ENCODE measurements at places on chromosomes 1 and 21.

DNA sequence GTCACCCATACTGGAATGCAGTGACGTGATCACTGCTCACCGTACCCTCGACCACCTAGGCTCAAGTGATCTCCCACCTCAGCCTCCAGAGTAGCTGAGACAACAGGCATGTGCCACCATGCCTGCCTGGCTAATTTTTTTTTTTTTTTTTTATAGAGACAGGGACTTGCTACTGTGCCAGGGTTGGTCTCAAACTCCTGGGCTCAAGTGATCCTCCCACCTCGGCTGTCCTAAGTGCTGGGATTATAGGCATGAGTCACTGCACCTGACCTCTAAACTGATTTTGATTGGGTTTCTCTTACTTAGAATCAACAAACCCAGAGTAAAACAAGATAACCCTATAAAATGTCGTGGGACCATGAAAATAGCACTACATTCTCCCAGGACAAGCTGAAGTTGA lies 112.0 kb downstream of the UBE2U start:
- DNase-seq, result no peak

DNA sequence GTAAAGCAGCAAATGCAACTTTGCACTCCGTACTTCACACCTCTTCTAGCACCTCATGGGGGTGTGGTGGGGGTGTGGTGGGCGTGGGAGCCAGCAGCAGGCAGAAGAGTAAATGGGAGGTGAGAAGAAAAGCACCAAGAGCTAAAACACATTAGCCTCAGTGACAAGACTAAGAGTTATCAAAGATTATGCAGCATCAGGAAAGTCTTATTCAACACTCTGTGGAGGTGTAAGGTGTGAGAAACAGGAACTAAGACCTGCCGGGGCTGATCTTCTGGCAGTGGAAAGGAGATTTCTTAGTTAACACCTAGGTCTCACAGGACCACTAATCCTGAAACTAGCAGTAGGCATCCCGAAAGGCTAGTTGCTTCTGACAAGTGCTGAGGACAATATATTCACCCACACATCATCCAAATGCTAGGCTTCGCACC lies 9.9 kb downstream of the TGFBR3 start:
- DNase-seq, result no peak

- no peak for DNase-seq
Observed at GRCh38 chr1:30930631-30931173, 22.1 kb upstream of the SDC3 start.

DNA sequence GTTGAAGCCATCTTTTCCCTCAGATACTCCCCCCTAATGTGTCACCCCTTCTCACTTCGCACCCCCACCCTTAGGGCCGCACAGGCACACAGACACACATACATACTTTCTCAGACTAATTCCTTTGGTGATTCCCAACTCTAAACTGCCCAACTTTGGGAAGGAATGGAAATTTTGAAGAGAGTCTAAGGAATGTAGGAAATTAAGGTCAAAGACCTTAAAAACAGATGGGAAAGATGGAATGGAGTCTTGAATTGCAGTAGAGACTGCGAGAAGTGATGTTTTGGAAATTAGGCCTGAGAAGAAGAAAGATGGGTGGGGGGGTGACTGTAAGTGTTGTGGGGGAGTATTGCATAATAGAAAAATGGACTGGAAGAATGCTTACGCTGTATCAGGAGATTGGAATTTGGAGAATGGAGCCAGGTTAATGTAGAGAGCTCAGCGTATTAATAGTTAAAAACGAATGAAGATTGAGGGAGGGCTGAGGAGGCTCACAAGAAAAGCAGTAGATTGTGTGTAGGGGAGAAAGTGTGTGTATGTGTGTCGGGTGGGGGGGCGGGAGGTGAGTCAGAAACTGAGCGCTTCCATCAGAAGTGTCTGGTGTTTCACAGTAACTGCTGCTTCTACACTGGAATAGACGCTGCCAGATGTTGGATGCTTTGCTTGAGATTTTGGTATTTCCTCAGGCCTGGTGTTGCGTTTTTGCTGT lies 1.7 kb downstream of the PIP5K1A start:
- DNase-seq, result no peak

DNA sequence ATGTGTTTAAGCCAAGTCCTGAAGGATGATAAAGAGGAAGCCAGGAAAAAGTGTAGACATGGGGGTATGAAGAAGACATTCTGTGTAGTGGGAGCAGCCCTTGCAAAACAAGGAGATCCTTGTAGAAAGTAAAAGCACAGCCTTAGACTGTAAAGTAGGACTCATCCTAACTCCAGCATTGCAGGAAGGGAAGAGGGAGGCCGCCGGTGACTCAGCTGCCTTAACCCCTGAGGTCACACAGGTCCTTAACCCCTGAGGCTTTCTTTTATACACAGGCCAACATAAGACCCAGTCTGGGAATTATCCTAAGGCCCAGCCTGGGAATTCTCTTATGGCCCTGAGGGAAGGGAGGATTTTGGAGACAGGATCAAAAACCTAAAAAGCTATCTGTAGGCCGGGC lies 18.0 kb downstream of the PGM1 start:
- no peak for DNase-seq

GRCh38 chr1:174884038-174884437 lies 115.7 kb upstream of the CACYBP start:
- DNase-seq, result no peak

- no peak for DNase-seq
Observed at GRCh38 chr1:206066479-206067171, 13.7 kb downstream of the RHEX start.

DNA sequence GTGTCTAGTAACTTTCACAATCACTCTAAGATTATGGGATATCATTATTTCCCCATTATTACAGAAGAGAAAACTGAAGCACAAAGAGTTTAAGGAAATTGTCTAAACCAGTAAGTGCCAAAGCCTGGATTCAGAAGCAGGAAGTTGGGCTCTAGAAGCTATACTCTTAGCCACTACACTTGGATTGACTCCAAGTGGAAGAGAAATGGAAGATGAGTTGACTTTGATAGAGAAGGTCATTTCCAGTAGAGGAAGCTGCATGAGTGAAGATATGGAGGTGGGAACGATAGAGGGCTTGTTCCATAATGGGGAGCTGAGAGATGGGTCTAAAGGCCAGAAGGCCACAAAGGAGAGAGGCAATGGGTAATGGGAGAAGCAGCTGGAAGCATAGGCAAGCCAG lies 11.7 kb upstream of the TDRD10 start:
- DNase-seq, result no peak

DNA sequence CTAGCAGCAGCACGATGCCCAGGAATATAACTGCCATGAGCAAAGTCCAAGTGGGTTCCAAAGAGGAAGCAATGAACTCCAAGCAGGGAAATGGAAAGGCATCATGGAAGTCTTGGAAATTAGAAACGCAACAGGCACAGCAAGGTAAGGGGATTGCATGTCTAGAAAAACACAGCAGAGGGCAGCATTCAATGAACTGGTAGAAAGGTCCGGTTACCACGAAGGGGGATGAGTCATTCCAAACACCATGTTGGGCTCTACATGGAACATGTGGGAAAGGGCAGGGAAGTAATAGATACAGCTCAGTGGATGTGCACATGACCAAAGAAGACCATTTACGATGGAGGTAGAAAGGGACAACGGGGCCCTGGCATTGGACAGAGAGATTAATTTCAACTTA lies 36.4 kb downstream of the RXRG start:
- no peak for DNase-seq

GRCh38 chr1:93296555-93297154 lies 49.1 kb upstream of the DR1 start:
- DNase-seq, result no peak

- no peak for DNase-seq
Observed at GRCh38 chr21:44742418-44743153, 31.2 kb upstream of the TSPEAR start.

DNA sequence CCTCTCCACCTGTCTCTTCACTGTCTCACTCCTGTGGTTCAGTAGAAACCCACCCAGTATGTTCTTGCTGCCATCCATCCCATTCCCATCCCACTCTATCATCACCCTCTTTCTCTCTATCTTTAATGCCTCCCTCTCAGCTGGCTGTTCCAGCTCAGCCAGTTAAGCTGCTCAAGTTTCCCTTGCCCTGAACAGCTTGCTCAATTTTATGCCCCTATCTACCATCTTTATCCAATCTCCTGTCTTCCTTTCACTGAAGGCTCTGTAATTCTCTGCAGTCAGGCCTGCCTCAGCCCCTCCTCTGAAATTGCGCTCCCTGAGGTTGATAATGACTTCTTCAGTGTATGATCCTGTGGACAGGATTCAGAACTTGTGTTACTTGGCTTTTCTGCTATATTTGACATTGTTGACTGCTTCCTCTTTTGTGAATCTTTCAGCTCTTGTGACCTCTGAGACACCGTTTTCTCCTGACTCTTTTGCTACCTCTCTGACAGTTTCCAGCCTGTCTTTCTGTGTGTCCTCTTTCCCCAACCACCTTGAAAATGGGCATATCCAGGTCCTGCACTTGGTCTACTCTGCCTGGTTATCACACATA lies 13.9 kb upstream of the BCAR3 start:
- no peak for DNase-seq

DNA sequence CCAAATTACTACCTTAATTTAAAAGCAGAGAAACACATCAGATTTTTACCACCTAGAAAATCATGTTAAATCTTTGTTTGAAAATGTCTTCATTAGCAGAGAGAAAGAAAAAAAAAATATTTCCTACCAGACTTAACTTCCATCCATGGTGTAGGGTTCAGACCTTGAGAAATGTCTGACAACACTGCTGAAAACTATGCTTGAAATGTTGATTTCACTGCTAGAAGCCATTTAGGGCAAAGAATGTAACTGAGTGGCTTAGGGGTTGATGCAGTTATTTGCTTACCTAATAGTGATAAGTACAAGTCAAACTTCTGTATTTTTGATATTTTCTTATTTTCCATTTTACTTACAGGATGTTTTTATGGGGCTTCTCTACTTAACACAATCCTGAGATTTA lies 495.6 kb upstream of the NEGR1 start:
- no peak for DNase-seq

DNA sequence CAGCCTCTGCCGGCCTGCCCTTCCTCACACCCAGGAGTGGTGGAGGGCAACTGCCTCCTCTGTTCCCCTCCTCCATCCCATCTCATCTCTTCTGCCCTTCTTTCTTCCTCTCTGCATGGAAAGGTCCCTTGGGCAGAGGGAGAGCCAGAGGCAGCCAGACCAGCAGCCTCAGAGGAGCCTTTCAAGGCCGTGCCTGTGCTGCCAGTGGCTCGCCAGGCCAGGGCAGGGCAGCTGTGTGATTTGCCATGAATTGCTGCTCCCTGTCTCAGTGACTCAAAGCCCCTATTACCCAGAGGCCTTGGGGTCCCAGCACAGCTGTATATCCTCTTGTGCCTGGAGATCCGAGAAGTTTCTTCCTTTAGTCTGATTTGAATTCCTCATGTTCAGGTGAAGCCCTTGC lies 21.9 kb downstream of the TMCC2 start:
- DNase-seq, result no peak

DNA sequence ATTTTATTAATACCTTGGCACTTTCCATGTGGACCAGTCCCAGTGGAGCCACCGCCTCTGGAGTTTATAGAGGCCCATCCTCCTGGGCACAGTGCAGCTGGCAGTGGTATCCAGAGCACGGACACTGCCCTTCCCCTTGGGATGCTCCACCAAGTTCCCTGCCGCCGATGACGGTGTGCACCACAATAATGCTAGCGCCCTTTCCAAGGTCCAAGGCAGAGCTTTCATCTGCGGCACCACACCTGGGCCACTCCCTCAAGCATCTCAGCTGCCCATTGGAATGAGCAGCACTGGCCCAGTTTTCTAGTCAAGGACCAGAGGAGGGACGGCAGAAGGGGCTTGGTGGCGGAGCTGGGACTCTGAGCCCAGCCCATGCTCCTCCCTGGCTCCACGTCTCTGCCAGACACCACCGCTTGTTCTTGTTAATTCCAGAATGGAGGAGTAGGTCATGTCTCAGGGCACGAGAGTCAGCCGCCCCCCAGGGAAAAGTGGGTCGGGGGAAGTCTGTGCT lies 24.5 kb downstream of the SIM2 start:
- no peak for DNase-seq

GRCh38 chr1:227190321-227190720 lies 128.0 kb downstream of the CDC42BPA start:
- DNase-seq, result no peak

GRCh38 chr1:53754484-53755312 lies 15.7 kb upstream of the GLIS1 start:
- no peak for DNase-seq

GRCh38 chr1:209150114-209150513 lies 433.4 kb upstream of the CAMK1G start:
- DNase-seq, result no peak

DNA sequence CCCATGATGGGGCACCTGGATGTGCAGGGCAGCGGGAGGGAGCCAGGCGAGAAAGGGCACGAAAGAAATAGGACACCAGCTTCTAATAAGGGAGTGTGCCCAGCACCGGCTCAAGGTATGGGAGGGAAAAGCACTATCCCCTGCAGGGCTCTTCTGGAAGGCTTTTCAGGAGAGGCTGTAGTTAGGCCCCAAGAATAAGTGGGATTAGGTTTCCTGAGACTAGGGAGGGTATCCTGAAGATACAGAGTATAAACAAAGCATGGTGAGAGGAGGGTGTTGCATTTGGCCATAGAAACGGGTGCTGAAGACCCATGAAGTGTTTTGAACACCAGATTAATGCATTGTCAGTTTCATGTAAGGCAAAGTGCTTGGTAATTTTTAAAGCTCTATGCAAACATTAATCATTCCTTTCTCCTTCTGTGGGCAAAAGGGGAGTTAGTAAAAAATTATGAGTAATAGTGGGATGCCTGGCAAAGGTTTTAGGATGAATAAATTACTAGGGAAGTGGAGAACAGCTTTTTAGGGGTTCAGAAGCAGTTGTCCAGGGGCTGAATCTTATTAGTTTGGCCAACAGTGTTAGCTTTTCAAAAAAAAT lies 74.0 kb downstream of the SYT6 start:
- DNase-seq, result no peak

- DNase-seq, result peak; percentile 66
Observed at GRCh38 chr1:166947398-166948043, 27.8 kb downstream of the ILDR2 start.

DNA sequence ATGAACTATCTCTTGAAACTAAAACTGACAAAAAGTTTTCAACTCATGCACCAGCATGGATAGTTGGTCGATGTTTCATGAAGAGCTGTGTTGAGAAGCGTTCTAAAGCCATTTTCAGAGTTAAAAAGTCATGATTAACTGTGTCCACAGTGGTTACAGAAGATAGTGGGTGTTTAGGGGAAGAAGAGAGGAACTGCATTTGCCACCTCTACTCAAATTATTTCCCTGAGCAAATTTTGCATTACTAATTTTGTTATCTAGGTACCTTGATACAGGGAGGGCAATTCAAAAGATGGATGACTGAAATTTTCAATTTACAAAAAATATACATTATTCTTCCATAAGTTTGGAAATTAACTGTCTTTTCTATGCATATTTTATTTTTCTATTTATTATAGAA lies 15.5 kb downstream of the SAMSN1 start:
- DNase-seq, result no peak

DNA sequence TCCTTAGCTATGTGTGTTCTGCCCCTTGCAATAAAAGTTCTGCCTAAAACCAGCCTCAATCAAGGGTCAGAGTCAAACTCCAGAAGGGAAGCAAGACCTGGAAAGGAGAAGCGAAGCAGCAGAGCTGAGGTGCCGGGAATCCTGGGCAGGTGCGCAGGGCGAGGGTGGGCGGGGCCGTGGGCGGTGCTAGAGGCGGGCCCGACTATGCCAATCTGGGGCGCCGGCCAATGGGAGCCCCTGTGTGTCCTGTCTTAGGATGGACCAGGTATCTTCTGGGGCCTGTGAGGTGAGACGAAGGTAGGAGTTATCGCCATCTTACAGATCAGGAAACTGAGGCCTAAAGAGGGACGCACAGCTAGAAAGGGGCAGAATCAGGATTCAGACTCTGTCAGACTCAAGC lies 120.3 kb downstream of the PTPRU start:
- DNase-seq, result no peak
